ENCODE measurements at places on chromosomes 2 and 18. TPM values are rescaled to one million over a fixed set of nuclear protein-coding genes. Genes with fewer than 3 reads are reported as not detected.

Gene MZT2A
- 116 TPM for polyA plus RNA-seq

Gene SERPINB12
- 1.4 TPM for polyA plus RNA-seq

Gene DAPL1
- 475 TPM for polyA plus RNA-seq

Gene ASB18
- polyA plus RNA-seq: not detected

Gene MEP1B
- polyA plus RNA-seq: not detected

Gene RGPD5
- 8.5 TPM for polyA plus RNA-seq

Gene CLHC1
- 10.9 TPM for polyA plus RNA-seq

Gene FAM161A
- polyA plus RNA-seq: 1.1 TPM

Gene NEDD4L
- polyA plus RNA-seq: 14.1 TPM

Gene LIMS3
- polyA plus RNA-seq: 0.15 TPM

Gene TXNDC2
- 0.06 TPM for polyA plus RNA-seq

Gene ADD2
- 0.12 TPM for polyA plus RNA-seq

Gene GALNT13
- polyA plus RNA-seq: not detected

Gene COL6A3
- 10.3 TPM for polyA plus RNA-seq

Gene PLGLB2
- 4.9 TPM for polyA plus RNA-seq

Gene GCKR
- polyA plus RNA-seq: 2.1 TPM

Gene NMUR1
- 0.33 TPM for polyA plus RNA-seq

Gene EMILIN1
- 12.1 TPM for polyA plus RNA-seq

Gene IL36RN
- 25.9 TPM for polyA plus RNA-seq

Gene SETBP1
- polyA plus RNA-seq: 1.5 TPM

Gene TMEFF2
- 0.02 TPM for polyA plus RNA-seq

Gene DYNAP
- 9.6 TPM for polyA plus RNA-seq

Gene DIPK1C
- polyA plus RNA-seq: 0.02 TPM

Gene SCG2
- polyA plus RNA-seq: 0.20 TPM

Gene HRH4
- polyA plus RNA-seq: not detected

Gene SLC4A1AP
- 15.1 TPM for polyA plus RNA-seq
